ENCODE measurements at places on chromosomes 3 and 15.

DNA sequence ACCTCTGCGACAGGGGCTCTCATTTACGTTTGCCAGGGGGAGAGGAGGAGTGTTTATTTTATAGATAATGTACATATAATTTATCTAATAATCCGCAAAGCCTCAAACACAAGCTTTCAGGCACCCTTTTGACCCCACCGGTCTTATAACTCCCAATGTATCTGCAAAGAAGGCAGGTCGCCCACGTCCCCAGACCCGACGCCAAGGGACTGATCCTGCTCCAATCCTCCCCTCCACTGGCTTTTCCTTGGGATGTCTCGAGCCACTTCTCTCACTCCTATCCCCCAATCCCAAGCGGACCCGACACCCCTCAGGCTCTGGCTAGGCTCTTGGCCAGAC is 452 bp downstream of the DCP1A start:
- DNase-seq = no peak

DNA sequence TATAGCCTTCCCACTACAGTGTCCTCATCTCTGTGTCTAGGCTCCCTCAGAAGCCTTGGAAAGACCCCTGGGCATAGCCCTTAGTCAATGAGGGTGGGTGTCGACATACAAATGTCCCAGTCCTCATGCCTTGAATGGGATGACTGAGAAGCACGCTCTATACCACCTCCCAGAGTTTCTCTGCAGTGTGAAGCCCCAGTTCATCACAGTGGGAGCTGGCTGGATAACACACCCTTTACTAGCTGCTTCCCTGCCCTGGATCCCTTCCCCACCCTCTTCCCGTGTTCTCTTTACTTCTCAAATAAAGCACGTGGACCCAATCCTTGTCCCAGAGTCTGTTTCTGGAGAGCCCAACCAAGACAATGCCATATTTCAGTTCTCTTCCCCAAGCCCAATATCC is 239.3 kb downstream of the VPS13C start:
- no peak for DNase-seq

GRCh38 chr15:64905119-64905831 is 6.4 kb upstream of the ANKDD1A start:
- peak; percentile 53 for DNase-seq

DNA sequence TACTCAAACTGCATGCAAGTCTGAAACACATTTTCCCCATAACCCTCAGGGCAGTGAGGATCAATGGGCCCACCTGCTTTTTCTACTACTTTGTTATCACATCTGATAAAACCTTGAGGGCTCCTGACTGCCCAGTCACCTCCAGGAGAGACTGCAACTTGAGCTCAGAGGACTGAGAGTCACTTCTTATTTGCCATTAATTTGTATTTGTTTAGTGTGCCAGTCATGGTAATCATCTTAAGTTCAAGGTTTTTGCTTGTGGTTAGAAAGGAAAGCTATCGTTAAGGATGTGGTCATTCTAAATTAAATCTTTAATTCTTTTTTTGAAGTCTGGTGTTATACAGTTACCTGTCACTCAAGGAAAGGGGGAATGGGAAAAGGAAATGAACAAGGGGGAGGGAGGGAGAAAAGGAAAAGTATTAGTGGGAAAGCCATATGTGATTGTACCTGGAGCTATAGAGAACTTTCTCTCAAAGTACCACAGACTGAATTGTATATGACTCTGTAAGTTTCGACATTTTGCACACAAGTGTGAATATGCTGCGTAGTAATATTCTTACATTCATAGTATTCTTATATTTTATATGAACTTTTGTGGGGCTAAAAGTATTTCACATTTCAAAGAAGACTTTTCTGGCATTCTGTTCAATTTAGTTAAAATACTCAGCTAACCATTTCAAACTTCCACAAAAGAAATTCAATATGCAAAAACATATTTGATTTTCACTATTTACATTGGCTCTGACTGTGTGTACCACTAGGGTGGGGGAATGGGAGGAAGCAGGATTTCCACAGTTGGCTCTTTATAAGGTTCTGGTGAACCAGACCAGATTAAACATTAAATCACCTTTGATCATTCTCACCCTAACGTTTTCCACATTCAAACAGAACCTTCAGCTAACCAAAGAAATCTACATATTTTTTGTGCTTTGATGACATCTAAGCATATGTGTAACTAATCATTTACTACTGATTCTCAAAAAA is 166.5 kb upstream of the ATP11B start:
- DNase-seq = no peak

- DNase-seq = no peak
These were observed 57.5 kb upstream of the NANOGP8 start for GRCh38 chr15:35142578-35142977.

DNA sequence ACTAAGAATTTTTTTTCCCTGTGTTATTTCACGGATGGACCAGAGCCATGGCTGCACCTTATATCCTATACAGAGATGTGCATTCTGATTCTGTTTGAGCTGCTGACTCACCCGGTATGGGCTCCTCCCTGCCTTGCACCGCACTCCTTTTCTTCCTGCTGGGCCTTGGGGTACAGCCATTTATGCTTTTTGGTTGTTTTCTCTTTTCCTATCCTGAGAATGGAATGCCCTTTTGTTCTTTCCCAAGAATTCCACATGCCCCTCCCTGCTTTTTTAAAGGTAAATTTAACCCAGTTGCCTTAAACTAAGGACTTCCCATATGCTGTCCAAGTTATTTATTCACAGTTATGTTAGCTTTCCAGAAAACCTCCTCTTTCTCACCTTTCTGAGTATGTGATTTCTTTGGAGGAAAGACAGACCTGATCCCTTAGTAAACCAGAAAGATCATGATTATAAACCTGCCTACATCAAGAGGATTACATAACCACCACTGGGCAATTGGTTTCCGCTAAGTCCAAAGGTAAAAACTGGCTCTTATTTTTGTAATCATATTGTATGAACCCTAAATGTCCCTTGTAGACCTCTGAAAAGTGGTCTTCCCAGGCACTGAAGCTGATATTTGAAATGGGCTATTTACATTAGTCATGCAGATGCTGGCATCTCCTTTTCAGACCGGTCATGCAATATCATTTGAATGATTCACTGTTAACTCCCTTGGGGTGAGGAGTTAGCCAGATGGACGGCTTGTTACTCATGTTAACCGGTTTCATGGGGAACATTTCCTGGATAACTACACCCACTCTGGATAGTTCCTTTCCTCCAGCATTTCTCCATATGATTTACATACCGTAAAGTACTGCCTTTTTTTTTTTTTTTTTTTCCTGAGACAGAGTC is 45.5 kb downstream of the TMOD3 start:
- no peak for DNase-seq

DNA sequence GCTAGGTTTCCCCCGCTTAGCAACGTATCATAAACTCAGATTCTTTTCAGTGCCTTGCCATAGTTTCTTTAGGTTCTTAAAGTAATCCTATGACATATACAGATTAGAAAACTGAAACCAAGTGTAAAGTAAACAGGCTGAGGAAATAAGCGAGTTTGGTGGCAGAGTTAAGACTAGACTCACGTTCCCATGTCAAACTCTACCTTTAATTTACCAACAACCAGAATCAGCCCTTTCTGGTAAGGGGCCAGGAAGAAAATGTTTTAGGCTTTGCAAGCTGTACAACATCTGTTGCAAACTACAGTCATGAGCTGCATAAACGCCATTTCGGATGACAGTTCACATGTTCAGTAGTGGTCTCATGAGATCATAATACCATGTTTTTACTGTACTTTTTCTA is 128.0 kb upstream of the PRICKLE2 start:
- no peak for DNase-seq

GRCh38 chr3:46930166-46930944 is 46.2 kb downstream of the CCDC12 start:
- DNase-seq = no peak

GRCh38 chr15:95655089-95655607 is 675.4 kb upstream of the NR2F2 start:
- DNase-seq = no peak

- no peak for DNase-seq
These were observed 1.6 kb upstream of the PLCL2 start for GRCh38 chr3:16883057-16883722.

GRCh38 chr15:100928632-100929280 is 9.6 kb downstream of the LRRK1 start:
- DNase-seq = no peak

GRCh38 chr3:128316481-128316891 is 150.2 kb downstream of the DNAJB8 start:
- no peak for DNase-seq

DNA sequence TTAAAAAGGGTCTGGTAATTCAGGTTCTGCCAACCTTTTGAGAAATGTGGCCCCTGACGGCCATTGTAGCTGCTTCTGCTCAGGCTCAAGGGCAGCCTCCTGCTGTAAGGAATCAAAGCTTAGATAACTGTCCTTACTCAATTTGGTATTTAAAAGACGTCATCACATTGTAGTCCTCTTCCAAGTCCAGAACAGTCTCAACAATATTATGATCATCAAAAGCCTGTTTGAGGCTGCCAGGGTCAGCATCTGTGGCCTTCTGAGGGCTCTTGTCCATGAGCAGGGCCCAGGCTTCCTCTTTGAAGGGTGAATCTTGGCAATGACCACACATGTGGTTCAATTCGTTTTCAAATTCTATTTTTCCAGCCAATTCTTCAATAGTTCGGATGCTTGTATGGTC is 6.0 kb downstream of the C3orf62 start:
- no peak for DNase-seq

DNA sequence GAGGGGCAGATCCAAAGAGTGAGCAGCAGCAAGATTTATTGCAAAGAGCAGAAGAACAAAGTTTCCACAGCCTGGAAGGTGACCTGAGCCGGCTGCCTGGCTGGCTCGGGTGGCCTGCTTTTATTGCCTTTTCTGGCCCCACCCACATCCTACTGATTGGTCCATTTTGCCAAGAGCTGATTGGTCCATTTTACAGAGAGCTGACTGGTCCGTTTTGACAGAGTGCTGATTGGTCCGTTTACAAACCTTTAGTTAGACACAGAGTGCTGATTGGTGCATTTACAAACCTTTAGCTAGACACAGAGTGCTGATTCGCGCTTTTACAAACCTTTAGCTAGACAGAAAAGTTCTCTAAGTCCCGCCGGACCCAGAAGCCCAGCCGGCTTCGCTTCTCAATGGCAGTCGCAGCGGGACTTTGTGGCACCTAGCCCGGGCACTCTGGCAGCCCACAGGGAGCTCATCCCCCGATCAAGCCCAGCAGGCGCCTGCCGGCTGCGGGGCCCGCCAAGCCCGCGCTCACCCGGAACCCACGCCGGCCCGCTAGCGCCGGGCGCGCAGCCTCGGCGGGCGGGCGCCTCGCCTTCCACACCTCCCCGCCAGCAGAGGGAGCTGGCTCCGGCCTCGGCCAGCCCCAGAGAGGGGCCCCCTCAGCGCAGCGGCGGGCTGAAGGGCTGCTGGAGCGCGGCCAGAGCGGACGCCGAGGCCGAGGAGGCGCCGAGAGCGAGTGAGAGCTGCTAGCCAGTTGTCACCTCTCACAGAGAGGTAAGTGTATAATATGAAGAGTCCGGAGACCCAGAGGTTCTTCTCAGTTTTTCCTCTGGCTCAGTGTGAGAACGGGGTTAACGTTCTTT is 339.2 kb downstream of the CHL1 start:
- peak; percentile 16 for DNase-seq

DNA sequence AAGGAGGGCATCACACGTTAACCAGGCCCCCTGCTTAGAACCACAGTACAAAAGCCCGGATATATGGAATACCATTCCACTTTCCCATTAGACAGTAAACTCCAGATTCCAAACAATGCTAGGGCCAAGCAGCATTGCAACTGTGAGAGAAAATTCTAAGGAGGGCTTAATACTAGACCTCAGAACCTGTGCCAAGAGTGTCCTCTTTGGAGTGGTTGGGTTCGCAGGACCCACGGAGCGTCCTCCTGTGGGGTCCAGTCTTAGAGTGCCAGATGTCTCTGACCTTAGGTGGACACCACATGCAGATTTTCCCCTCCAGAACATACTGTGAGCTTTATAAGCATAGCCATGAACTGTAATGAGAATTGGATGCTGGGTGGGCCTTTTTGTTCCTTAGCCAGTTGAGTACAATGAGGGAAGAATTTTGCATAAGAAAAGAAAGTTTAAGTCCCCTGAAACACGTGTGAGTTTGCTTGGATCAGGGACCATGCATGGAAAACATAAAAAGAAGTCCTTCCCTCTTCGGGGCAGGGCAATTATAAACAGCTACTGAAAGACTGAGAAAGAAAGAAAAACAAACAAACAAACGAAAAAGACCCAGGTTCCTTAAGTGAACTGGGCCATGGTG is 325.7 kb downstream of the NEK10 start:
- DNase-seq = no peak

GRCh38 chr15:98738689-98739401 is 90.5 kb downstream of the IGF1R start:
- DNase-seq = no peak

DNA sequence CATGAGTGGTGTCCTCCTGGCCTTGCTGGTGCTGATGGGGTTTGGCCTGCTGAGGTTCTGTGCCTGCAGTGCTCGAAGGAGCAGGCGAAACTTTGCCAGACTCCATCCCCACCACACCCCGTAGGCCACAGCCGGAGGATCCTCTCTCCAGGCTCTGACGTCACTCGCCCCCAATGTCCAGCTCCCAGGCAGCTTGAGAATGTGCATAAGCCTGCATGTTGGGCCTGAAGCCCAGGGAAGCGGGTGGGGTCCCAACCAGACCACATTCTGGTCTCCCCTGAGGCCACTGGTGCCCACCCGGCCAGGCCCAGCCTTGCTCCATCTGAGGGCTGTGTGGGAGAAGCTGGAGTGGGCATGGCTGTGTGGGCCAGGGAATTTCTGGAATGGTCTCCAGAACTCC is 109.8 kb downstream of the ASB7 start:
- DNase-seq = no peak

GRCh38 chr3:187802928-187803259 is 57.6 kb upstream of the BCL6 start:
- no peak for DNase-seq

DNA sequence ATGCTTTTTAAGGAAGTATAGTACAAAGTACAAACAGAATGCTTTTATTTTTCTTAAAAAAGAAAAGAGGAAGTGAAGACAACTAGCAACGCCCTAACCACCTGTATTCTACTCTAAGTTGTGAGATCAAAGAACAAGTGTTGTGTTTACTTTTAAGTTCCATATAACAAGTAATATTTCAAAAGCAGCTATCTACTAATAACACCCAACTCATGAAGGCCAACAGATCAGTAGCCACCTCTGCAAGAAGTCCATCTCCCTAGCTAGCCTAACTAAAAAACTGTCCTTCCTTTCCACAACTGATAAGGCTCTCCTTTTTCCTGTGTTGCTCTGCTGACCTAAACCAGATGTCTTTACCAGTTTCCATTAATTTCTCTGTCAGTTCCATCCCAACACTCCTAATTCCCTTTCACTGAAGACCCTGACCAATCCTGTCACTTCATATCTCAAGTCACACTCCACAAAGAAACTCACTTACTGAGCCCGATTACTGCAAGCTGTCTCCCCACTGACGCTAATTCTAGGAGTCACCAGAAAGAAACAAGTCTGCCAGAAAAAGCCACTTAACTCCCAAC is 26.9 kb downstream of the PHC3 start:
- no peak for DNase-seq

DNA sequence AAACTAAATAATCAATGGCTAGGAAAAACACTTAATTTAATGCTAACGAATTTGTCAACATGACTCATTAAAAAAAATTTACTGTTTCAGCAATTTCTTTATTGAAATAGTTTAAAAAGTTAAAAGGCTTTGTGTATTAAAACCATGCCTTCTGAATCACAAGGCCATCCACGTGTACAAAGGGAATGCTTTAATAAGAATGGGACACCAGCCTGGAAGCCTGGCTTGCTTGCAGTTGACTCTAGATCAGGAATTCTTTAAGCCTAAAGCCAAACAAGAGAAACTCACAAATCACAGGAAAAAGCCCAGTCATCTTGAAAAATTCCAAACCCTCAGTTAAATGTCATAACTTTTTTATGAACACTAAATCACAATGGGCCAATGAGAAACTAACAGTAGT is 137.6 kb downstream of the PEAK1 start:
- no peak for DNase-seq
